Fibroblast of lung (primary cell): ENCODE measurements at places on chromosomes 7 and 10.

- peak; percentile 69 for DNase-seq
Observed at GRCh38 chr7:3955751-3956696, 655.0 kb downstream of the SDK1 start.

- DNase-seq, result peak; percentile 25
Observed at GRCh38 chr7:111516612-111517011, 45.7 kb downstream of the IMMP2L start.

DNA sequence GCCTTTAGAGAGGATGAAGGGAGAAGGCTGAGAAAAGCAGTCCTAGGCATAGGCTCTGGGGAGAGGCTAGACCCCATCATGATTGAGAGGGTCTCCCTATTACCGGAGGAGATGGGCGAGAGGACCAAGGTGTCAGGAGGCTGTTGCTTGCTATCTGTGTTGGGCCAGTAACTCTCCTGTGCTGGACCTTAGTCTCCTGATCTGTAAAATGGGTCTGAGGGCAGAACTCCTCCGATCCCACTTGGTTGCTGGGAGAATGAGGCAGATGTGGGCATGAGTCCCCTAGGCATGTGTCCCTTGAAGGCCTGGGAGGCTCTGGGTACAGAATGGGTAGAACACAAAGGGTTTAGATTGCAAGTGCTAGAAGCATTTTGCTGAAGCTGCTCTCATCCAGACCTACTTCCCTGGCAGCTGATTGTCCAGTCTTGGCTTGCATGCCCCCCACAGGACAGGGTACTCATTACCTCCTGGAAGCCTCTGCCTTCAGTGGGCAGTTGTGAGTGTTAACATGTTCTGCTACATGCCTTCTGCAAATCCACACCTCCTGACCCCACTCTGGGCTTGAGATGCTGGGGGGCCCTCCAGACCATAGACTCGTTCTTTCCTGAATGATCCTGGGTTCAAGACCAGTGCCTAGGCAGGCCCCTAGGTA is 4.4 kb downstream of the ZMIZ1 start:
- no peak for DNase-seq

DNA sequence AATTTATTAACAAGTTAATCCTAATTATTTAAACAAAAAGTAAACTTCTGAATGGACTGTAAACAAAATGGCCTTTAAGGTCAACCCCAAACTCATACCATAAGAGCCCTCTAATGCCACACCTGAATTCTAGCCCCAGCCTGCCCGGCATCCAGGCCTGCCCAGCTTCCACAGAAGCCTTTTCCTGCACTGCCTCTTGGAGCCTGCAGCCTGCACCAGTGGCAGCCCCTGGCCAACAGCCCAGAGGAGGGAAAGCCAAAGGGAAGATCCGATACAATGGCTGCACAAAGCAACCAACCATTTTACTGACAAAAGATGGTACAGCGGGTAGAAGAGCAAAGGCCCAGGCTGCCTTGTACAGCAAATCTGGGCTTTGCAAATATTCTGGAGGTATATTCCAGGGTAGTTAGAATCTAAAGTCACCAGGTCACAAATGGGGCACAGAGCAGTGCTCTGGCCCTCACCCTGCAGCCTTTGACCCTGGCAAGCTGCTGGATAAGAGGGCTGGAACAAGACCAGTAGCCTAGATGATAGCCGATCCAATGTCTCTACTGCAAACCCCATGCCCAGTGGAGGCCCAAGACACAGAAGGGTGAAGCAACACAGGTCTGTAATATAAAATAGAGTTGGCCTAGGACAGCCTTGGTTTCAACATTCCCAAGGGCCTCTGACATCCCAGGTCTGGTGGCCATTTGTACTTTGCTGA is 12.5 kb upstream of the CH25H start:
- no peak for DNase-seq

DNA sequence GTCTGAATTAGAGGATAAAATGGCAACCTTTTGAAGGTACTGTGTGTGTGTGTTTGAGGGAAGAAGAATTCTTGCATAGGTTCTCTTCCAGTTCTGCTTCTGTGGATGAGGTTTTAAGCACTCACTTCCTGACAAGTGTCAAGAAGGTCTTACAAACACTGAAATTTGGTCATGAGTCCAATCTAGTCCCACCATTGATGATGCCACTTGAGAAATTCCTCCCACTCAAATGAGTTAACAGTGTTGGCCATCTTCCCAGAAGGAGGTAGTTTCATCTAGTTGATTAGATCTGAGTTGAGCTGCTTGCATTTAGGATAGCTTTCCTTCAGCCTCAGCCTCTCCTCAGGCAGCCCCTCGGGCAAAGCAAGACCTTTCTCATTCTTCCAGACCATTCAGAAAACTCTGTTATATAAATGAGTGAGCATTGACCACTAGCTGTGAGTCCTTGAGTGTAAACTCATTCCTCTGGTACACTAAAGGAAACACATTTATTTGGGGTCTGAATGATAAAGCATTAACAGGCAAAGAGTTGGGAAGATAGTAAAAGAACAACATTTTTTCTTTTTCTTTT is 189.5 kb downstream of the TRIL start:
- peak; percentile 50 for DNase-seq

DNA sequence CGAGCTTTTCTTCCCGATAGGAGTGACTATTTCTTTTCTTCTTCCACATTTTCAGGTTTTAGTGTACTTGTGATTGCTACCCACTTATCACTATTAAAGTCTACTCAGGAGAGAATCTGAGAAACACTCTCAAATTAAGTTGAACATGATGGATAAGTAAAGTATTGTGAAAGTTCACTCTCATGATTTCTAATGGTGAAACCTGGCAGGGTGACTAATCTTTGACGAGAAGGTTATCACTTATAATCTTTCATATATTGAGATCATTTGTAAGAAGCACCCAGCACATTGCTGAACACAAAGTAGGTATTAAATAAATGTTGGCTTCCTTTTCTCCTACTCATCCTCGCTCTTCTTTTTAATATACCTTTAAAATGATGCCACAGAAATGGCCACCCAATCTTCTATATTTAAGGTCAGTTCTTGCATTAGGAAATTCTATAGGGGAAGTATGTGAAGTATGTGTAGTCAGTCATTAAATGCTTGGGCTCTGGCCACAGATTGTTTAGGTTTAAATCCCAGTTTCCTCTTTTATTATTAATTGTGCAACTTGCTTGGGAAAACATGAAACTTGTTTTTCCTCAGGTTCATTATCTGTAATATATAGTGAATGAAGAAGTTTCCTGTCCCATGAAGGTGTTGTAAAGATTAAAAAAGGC is 3.1 kb upstream of the CFTR start:
- no peak for DNase-seq

DNA sequence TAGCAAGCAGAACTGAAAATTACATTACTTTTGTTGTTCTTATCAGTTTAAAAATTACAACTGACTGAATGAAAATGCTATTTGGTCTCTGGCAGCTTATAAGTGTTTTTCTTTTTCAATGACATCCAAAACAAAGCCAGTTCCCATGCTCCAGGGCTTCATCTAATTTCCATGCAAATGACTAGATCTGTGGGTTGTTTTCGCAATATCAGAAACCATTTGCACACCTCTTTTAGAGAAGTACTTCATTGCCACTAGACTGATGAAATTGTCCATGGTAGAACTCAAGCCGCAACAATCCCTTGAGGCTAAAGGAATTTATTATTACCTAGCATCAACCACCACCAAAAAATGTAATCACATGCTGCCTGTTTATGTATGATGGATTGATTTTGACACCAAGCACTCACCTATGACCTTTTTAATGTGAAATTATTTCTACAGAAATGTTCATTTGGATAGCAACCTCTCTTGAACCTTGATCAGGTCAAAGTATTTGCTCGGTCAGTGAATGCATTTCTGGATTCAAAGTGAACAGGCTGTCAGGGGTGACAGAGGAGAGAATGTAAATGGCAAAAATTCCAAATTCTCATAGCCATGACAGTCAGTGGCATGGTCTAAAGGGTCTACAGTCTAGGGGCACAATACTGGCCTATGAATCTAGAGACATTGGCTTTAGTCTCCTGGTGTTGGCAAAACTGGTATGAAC is 769.3 kb downstream of the SORCS1 start:
- DNase-seq, result no peak

DNA sequence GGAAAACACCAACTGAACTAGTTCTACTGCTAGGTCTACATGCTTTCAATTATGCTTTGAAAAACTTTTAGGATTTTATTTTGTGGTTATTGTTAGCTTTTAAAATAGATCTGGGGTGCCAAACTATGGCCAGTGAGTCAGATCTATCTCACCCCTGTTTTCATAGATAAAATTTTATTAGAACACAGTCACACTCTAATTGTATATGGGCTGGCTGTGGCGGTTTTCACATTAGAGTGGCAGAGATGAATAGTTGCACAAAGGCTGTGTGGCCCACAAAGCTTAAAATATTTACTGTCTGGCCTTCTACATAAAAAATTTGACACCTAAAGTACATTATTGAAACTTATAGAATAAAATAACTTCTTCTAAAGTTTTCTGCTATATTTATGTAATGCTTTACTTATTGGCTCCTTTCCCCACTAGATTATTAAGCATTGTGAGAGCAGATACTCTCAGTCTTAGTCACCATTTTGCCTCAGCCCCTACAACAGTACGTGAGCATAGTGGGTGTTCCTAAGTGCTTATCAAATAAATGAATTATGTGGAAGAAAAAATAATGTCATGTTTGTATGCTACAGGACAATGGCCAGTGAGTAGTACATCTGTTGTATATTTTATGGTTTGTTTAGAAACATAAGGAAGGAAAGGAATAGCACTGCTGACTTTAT is 5.4 kb upstream of the SUV39H2 start:
- peak; percentile 34 for DNase-seq

DNA sequence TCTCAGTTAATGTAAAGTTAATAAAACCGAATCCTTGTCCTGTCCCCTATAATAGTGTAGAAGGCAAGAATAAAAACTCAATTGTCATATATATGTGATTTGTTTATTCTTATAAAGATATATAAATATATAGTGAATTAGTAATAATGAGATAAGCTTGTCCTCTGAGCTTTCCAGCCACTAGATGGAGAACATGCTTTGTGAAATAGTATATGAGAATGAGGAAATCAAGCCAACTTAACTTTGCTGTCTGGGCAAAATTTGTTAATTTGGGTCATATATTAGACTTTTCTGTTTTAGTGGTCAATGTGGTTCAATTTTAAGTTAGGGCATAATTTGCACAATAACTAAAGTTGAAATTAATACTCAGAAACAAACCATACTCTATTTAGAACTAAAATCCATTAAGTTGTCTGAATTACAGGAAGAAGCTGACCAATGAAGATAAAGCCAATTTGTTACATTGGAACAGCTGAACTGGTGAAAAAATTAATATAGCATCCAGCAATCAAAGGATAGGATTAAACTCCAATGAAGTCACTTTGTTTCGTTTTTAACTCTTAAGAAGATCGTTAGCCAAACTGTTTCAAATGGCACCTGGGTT is 595.0 kb downstream of the ARL4A start:
- peak; percentile 36 for DNase-seq

DNA sequence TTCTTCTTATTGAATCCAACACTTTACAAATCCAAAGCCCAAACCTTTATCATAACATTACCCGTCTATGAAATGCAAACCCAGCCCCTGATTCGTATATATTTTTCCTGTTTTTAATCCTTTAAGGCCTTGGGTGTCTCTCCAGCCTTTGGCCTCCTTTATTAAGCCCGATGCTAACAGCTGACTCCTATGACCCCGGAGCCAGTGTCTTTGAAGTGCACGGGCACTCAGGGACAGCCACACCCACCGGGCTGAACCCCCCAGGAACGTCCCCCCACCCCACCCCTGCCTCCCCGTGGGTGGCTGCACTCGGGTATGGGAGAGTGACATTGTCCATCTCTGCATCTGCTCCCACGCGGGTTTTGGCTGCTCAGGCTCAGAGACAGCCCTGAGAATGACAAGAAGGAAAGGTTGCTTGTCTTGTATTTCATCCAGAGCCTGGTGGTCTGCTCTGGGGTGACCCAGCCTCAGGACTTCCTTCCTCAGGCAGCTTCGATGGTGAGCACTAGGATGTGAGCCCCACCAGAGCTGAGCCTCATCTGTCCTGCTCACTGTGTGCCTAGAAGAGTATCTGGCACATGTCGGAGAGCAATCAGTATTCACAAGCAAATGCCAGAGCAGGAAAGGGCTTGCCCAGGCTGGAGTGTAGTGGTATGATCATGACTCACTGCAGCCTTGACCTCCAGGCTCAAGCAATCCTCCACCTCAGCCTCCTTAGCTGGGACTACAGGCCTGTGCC is 210.4 kb downstream of the SKIDA1 start:
- peak; percentile 74 for DNase-seq

DNA sequence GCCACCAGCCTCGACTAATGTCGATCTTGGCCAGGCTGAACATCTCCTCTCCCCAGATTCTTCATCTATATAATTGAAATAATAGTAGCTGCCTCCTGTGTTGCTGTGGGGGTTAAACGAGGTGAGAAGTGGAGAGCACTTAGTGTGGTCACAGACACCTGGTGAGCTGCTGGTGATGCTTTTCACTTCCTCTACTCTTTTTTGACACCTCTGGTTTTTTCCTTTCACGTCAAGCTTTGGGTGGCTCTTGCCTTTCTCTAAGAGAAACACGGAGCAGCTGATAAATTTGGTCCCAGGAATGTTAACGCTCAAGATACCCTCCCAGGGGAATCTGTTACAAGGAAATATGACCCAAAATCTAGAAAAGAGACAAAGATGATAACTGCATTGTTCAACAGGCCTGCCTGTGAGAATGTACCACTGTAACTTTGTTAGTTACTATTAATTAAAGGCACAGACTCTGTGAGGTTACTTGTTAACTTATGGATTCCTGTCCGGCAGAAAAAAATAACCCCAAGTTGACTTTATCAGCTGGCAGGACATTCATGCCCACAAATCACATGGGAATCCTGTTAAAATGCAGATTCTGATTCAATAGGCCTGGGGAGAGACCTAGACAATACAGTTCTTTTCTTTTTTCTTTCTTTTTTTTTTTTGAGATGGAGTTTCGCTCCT is 9.5 kb upstream of the NPFFR1 start:
- DNase-seq, result no peak

- no peak for DNase-seq
Observed at GRCh38 chr10:23422003-23422411, 16.9 kb upstream of the OTUD1 start.

- peak; percentile 27 for DNase-seq
Observed at GRCh38 chr7:102451371-102452054, 13.2 kb downstream of the ALKBH4 start.

GRCh38 chr7:78279032-78279431 is 480.5 kb downstream of the PHTF2 start:
- peak; percentile 61 for DNase-seq

- DNase-seq, result no peak
Observed at GRCh38 chr7:122225874-122226273, 78.7 kb downstream of the FEZF1 start.

DNA sequence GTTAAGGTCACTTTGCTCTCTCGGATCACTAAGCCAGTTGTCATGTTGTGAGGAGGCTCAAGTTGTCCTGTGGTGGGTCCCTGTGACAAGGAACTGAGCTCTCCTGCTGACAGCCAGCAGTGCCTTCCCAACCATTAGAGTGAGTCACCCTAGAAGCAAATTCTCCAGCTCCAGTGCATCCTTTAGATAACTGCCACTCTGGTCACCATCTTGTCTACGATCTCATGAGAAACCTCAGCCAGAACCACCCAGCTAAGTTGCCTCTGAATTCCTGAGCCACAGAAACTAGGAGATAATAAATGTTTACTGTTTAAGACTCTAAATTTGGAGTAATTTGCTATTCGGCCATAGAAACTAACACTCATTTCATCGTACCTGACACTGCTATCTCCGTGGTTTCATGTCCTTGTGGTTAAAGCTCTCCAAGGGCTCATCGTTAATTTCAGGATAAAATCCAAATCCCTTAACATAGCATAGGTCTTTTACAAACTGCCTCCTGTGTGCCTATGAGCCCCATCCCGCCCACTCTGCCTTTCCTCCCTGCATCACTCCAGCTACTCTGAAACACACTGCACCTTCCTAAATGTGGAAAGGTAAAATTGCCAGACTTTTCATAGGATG is 56.5 kb upstream of the WIPF3 start:
- DNase-seq, result no peak

GRCh38 chr7:776992-777727 is 50.1 kb upstream of the PRKAR1B start:
- no peak for DNase-seq
